A549 treated with dexamethasone at 1 μM for 4 hours (cell line): ENCODE measurements at places on chromosomes 4 and X. TPM values are rescaled to one million over a fixed set of nuclear protein-coding genes. Genes with fewer than 3 reads are reported as not detected.

Gene EPHA5
- total RNA-seq = 0.14 to 0.40 TPM (median 0.36 TPM) in 5 replicates

Gene BTK
- 0.12 to 0.20 TPM (median 0.20 TPM) in 4 of 5 replicates, not detected in the other for total RNA-seq

Gene CLDN22
- total RNA-seq = not detected in 5 replicates

Gene USP26
- not detected in 5 replicates for total RNA-seq

Gene MAP3K15
- 1.6 to 2.2 TPM (median 1.9 TPM) in 5 replicates for total RNA-seq

Gene TMPRSS11F
- total RNA-seq = not detected in 5 replicates

Gene TENM3
- 1.2 to 2.7 TPM (median 1.9 TPM) in 5 replicates for total RNA-seq

Gene HSFX2
- total RNA-seq = 0.08 to 0.38 TPM (median 0.19 TPM) in 3 of 5 replicates, not detected in the others

Gene C4orf51
- not detected in 5 replicates for total RNA-seq

Gene CAPN6
- 0.02 TPM in 1 of 5 replicates, not detected in the others for total RNA-seq

Gene KLB
- 0.06 to 0.27 TPM (median 0.16 TPM) in 5 replicates for total RNA-seq

Gene FMR1NB
- not detected in 5 replicates for total RNA-seq

Gene TEX13C
- total RNA-seq = 0.01 to 0.04 TPM in 2 of 5 replicates, not detected in the others

Gene FAM90A26
- not detected in 5 replicates for total RNA-seq

Gene UGT2B10
- 0.05 TPM in 1 of 5 replicates, not detected in the others for total RNA-seq

Gene MAGEA2B
- total RNA-seq = 0.08 to 0.42 TPM (median 0.24 TPM) in 4 of 5 replicates, not detected in the other

Gene STS
- 2.0 to 2.5 TPM (median 2.2 TPM) in 5 replicates for total RNA-seq

Gene NDST3
- not detected in 5 replicates for total RNA-seq

Gene PDE6B
- not detected in 5 replicates for total RNA-seq

Gene TLL1
- total RNA-seq = 0.11 to 0.28 TPM (median 0.14 TPM) in 5 replicates

Gene PDE5A
- 0.14 to 0.48 TPM (median 0.40 TPM) in 5 replicates for total RNA-seq

Gene XAGE1A
- 21.1 to 62.0 TPM (median 33.5 TPM) in 5 replicates for total RNA-seq

Gene STAP1
- total RNA-seq = not detected in 5 replicates

Gene VEGFC
- 8.5 to 10.6 TPM (median 9.0 TPM) in 5 replicates for total RNA-seq

Gene ALB
- total RNA-seq = 0.19 to 0.26 TPM in 2 of 5 replicates, not detected in the others

Gene GAGE2A
- not detected in 5 replicates for total RNA-seq

Gene GATA1
- not detected in 5 replicates for total RNA-seq
